Activated naive CD8-positive, alpha-beta T cell treated with anti-CD3 and anti-CD28 coated beads, Interleukin-2, amount 50 U/mL, for 24 hours (primary cell): ENCODE measurements at places on chromosomes 2 and 18.

DNA sequence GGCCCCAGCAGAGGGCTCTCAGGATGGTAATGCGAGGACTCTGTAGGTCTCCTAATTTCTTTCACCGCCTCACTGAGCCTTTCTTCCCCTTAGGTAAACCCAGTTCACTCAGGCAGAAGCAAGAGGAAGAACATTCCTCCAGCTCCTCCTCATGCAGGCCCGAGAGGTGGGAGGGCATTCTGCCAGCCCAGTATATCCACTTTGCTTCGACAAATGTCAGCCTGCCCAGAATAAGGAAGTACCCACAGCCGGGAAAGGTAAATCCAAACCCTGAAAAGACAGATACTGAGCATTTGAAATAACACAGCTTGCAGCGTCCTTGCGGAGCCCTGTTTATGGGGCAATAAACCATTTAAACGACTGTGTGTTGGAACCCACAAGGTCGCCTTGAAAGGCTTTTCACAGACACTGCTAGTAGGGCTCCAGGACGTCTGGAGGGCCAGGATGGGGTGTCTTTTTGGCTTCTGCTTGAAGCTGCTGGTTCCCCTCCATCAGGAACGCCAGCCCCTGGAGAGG lies 63.0 kb upstream of the STPG4 start:
- no peaks in the 10 kb centered on the region for H3K4me1 ChIP-seq
- no peak overlapping the region for H3K4me3 ChIP-seq
- peaks cover 3% of the 10 kb centered on the region for H3K27me3 ChIP-seq
- H3K27ac ChIP-seq = no peak overlapping the region

DNA sequence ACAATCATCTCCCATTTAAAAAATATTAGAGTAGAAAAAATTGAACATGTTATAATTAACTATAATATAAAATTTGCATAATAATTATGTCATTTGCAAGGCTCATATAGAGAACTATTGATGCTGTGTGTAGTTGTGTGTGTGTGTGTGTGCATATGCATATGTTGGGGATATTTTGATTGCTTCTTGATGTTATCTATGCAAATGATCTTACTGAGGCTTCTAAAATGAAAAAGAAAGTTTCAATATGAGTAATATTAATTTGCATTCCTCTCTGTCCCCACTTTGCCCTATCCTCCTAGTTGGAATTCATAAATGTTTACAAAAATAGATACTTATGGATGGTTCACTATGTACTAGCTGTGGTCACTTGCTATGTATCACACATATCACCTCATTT lies 523.3 kb downstream of the TRIB2 start:
- no peaks in the 10 kb centered on the region for H3K4me1 ChIP-seq
- H3K36me3 ChIP-seq = no peaks in the 10 kb centered on the region
- no peak overlapping the region for H3K27ac ChIP-seq
- no peak overlapping the region for H3K4me3 ChIP-seq
- DNase-seq = no peak

GRCh38 chr2:39377226-39377939 lies 59.7 kb downstream of the MAP4K3 start:
- no peaks in the 10 kb centered on the region for H3K27me3 ChIP-seq
- DNase-seq = peak; percentile 36
- H3K27ac ChIP-seq = peak overlapping the region; percentile 88
- peak overlapping the region; percentile 41 for H3K4me3 ChIP-seq
- H3K36me3 ChIP-seq = peaks cover 25% of the 10 kb centered on the region

GRCh38 chr2:38600242-38600891 lies 2.4 kb downstream of the HNRNPLL start:
- H3K4me3 ChIP-seq = peak overlapping the region; percentile 90
- H3K27ac ChIP-seq = peak overlapping the region; percentile 75
- H3K4me1 ChIP-seq = peaks cover 59% of the 10 kb centered on the region
- H3K27me3 ChIP-seq = no peaks in the 10 kb centered on the region
- H3K36me3 ChIP-seq = peaks cover 15% of the 10 kb centered on the region

GRCh38 chr2:70750320-70750719 lies 17.7 kb downstream of the ADD2 start:
- H3K4me1 ChIP-seq = peaks cover 11% of the 10 kb centered on the region
- peaks cover 9% of the 10 kb centered on the region for H3K27me3 ChIP-seq
- no peak overlapping the region for H3K27ac ChIP-seq
- peaks cover 3% of the 10 kb centered on the region for H3K36me3 ChIP-seq
- no peak overlapping the region for H3K4me3 ChIP-seq
